ENCODE measurements at places on chromosomes 4 and X.

DNA sequence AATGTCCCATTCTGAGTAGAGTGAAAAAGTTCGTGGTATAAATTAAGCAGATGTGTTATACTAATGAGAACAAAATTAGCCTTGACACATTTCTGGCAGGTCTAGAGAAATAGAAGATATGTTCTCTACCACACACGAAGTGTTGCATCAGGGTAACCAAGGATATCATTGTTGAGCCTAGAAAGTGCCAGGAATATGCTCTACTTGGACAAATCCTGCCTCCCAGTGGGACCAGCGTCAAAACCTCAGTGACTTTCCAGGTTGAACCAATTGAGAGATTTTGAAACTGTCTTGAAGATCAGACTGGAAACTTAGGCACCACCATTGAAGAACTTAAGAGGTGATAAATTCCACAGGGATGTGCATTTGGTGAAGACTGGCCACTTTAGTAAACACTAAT, 115.9 kb downstream of the HPGD start:
- no peak for DNase-seq

- DNase-seq: no peak
Observed at GRCh38 chr4:124266721-124267120, 445.8 kb downstream of the ANKRD50 start.

GRCh38 chrX:136094962-136095361, 52.4 kb upstream of the FHL1 start:
- DNase-seq: no peak

- DNase-seq: no peak
Observed at GRCh38 chr4:89781321-89781720, 55.6 kb downstream of the SNCA start.

DNA sequence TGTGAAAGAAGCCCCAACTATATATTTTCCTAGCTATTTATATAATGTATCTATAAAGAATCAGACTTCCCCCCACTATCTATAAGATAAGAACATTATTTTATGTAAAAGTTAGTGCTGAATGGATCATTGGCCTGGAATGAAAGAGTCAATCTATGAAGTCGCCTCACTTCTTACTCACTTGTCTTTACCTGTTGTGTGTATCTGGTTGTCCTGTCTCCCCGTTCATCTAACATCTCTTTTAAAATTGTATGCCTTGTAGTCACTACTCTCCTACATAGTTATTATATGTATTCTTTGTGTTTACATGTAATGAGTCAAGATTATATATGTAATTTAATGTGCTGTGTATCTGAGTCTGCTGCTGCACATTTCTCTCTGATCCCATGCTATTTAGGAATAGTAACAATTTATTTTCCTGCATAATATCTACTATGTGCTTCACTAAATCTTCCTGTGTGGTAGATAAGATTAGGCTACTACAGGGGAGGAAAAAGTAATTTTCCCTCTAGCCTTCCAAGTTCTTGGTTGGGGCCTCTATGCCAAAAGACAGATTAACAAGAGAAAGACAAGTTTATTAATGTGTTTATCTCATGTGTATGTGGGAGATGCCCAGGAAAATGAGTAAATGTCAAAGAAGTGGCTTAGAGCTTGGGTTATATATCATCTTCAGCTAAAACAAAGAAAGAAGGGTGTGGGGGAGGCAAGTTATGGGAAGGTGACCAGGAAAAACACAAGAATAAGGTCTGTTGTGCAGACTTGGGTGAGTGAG, 77.6 kb upstream of the FRMPD4 start:
- no peak for DNase-seq

GRCh38 chr4:45741897-45742296, 382.0 kb downstream of the GABRG1 start:
- DNase-seq: no peak

GRCh38 chr4:9704551-9705332, 76.7 kb upstream of the DRD5 start:
- no peak for DNase-seq

- no peak for DNase-seq
Observed at GRCh38 chr4:153759407-153760316, at the start of gene RNF175. Gene RNF175, minus strand, starts transcription at chr4:153760024. Its CDS starts 162 bp downstream, at chr4:153759862.

- no peak for DNase-seq
Observed at GRCh38 chrX:68821616-68822015, 7.2 kb upstream of the EFNB1 start.

DNA sequence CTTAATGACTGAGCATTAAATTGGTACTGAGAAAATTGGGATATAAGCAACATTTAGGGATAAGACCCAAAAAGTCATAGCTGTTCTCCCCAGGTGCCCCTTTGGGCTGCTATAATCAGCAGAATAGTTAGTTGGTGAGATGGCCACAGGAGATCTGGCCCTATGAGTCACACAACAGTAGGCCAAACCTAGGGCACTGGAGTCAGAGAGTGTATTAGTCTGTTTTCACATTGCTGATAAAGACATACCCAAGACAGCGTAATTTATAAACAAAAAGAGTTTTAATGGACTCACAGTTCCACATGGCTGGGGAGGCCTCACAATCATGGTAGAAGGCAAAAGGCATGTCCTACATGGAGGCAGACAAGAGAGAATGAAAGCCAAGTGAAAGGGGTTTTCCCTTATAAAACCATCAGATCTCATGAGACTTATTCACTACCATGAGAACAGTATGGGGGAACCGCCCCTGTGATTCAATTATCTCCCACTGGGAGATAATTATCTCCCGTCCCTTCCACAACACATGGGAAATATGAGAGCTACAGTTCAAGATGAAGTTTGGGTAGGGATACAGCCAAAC, 338.3 kb upstream of the NR3C2 start:
- DNase-seq: no peak

DNA sequence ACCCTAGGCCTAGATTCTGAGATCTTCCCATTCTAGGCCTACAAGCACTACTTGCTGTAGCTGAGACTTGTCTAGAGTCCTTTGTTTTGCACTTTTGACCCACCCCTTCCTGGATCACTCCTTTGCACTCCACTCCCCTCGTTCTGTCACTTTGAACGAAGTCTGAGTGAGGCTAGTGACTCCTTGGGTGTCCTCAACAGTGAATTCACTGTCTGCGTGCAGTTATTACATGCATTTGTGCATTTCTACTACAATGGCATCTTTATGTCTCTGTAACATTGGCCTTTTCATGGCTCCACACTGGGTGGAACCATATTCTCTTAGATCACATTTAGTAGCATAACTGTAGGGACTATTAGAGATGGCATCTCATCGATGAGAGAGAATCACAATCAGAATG, 50.5 kb downstream of the OCRL start:
- DNase-seq: no peak

- no peak for DNase-seq
Observed at GRCh38 chr4:3323071-3323481, 30.3 kb downstream of the RGS12 start.

GRCh38 chr4:73019462-73020047, 50.0 kb downstream of the COX18 start:
- no peak for DNase-seq

- DNase-seq: no peak
Observed at GRCh38 chr4:26891054-26891453, 30.4 kb downstream of the STIM2 start.

- no peak for DNase-seq
Observed at GRCh38 chr4:90071289-90072235, 55.6 kb upstream of the CCSER1 start.

GRCh38 chrX:42697544-42697943, 80.4 kb downstream of the PPP1R2C start:
- no peak for DNase-seq

All from cortex of kidney (tissue), 1 donor.